Dorsolateral prefrontal cortex (tissue), 122 donors: ENCODE measurements at places on chromosomes 12 and 14.

DNA sequence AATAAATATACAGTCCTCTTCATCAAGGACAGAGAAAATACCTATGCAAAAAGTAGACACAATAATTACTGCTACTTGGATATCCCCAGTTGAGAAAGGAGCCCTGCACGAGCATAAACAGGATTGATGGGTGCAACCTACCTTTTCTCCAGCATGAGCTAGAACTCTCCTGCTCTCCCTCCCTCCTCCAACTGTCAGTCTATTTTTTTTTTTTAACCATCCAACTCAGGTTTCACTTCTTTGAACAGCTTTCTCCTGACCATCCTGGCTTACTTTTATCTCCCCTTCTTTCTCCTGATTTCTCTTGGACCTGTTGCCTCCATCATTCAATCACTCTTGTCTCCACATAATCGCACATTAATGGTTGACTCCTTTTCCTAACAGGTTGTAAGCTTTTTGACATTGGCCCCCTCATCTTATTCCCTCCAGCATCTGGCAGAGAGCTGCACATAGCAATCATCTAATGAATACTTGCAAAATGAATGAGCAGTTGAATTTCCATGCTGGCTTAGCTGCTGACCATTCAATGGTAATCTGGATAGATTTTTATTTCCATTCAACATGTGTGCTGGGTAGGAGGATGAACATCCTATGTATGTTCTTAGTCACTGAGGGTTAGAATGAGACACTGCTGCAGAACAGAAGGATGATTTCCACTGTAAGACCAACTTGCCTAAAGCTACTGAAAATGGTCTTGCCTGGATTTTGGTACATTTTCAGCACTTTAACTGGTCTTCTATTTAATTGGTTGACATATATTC is 24.4 kb downstream of the MYBPC1 start:
- no peak for DNase-seq

DNA sequence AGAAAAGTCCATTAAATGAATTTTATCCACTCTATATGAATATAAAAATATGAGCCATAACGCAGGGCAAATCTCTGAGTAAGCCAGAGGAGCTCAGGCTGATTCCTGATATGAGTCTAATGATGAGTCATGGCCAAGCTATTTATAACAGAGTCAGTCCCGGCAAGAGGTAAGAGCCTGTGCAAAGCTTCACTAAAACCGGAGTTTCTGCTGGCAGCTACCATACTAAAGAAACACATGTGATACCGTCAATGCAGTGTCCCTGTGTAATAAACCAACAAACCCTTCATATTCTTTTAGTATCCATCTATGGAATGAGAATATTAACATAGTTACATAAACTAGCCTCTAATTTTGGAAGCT is 319.4 kb downstream of the KCNC2 start:
- DNase-seq, result no peak

DNA sequence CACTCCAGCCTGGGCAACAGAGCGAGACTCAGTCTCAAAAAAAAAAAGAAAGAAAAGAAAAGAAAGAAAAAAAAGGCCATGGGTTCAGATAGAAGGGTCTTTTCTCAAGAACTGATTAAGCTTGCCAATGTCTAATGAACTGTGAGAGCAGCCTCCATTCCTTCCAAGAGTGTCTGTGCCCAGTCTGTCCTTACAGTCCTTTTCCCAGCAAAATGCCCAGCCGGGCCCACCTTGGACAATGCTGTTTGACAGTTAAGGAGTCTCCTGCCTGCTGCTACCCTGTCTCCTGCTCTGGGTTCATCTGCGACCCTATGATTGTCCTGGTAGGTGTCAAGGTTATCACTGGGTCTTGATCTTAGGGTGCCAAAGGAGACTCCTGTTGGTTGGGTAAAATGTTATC is 21.4 kb downstream of the SYNE3 start:
- no peak for DNase-seq

DNA sequence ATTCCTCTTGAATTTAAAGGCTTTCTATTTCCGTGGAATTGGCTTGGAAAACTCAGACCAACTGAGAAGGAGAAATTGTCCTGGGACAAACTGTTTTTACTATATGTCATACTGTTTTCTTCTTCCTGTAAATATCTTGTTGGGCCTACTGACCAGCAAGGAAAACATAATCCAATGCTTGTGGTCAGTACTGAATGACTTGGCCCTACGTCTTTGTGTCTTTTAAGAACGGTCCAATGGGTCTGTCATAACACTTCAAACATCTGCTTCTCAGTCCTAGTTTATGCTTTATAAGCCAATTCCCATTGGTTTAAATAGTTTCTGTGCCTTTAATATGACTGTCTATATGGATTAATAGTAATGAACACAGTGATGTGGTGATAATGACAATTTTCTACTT is 248.5 kb upstream of the DDHD1 start:
- no peak for DNase-seq

GRCh38 chr12:78118486-78118885 is 287.8 kb downstream of the NAV3 start:
- DNase-seq, result no peak

GRCh38 chr12:61524851-61525250 is 735.4 kb upstream of the USP15 start:
- no peak for DNase-seq

DNA sequence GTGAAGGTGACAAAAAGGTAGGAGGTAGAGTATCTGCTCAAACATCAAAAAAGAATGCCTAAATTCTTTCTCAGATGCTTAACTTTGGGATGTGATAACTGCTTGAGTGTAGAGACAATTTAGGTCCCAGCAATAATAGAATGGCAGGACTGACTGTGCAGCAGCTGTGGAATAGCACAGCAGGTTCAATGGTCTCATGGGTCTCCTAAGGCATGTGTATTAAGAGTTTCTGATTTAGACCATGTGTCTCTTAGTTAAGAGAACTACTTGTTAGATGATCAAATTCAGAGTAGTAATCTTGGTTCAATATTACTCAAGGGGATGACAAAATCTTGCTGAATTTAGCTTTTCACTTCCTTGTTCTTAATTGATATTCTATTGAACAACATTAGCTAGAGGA is 72.0 kb downstream of the ALX1 start:
- DNase-seq, result no peak
